Thoracic aorta (tissue), 2 donors: ENCODE measurements at places on chromosomes 4 and X.

DNA sequence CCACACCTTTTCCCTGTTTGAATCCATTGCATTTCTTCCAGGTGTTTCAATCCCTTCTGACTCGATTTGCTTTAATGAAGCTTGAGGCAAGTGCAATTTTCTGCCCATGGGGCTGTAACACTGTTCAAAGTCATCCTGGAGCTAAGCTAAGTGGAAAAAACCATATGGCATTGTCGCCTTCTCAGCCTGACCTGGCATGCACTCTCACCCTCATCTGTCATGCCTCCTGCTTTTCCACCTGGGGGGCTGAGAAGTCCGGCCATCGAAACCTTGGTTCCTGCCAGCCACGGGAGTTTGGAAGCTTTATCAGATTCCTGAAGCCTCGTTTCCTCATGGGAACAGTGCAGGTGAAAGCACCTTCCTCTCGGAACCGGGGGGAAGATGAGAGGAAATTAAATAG lies 38.2 kb downstream of the WFS1 start:
- DNase-seq, result no peak

DNA sequence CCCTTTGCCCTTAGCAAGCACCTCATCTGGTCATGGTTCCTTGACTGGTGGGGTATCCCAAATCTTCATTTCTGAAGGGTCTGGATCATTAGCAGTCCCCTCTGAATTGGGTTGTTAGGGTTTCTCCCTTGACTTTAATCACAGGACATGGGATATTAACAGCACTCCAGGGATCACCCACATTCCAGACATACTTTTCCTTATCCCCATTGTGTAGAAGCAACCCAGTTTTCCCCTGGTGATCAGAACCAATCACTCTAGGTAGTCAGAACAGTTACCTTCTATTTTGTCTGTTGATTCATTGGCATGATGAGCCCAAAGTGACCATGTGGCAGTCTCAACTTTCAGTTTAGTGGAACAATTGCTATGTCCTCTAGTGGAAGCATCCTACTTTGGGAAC lies 29.1 kb upstream of the GRSF1 start:
- no peak for DNase-seq

DNA sequence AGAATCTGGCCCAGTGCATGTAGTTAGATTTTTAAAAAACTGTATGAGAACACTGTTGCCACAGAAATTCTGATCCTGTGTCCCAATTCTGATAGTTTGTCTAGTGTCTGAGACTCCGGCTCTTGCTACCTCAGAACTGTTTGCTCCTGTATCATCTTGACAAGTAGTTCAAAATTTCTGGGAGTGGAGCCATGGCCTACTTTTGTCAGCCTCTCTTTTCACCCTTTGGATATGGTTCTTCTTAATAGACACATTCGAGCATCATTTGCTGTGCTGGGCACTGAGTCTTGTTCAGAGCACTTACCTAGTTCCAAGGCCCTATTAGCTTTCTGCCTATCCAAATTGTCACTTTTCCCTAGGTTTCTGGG lies 46.9 kb downstream of the ATP10D start:
- DNase-seq, result no peak

DNA sequence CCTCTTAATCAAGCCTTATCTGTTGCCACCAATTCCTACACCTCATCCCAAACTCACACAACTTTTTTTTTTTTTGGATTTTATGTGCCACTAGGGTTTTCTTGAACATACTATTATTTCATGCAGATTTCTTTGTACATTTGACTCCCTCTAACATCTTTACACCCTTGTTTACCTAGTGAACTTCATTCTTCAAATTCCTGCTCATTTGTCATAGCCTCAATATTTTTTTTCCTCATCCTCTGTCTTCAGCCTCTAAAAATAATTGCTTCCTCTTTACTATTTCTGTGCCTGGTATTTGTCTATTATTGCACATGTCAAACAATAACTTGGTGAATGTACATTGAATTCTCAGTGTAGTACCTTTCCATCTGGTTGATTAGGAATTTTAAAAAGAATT lies 22.0 kb downstream of the NBDY start:
- DNase-seq, result no peak

DNA sequence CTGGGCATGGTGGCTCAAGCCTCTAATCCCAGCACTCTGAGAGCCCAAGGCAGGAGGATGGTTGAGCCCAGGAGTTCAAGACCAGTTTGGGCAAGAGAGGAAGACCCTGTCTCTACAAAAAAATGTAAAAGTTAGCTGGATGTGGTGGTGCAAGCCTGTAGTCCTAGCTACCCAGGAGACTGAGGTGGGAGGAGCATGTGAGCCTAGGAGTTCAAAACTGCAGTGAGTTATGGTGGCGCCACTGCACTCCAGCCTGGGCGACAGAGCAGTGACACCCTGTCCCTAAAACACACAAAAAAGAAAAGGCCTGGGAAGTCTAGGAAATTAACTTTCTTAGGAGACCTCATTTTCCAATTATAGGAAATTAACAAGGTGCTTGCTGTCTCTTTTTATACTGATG lies 76.8 kb downstream of the JAKMIP1 start:
- no peak for DNase-seq

DNA sequence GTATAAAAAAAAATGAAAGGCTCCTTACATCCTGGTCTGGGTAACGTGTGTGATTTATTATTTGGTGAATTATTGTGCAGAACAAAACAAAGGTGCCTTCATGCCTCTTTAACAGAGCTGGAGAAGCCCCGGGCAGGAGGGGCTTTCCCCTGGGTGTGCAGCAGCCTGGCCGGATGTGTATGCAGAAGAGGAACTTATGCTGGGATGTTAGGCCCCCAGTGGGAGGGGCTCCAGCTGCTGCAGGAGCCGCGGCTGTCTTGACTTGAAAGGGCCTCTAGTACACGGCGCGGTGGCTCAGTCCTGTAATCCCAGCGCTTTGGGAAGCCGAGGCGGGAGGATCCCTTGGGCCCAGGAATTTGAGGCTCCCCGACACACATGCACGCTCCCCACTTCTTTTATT lies 16.0 kb downstream of the CCNQ start:
- DNase-seq, result no peak

- DNase-seq, result no peak
These were observed 81.3 kb downstream of the ARHGAP24 start for GRCh38 chr4:85556283-85556682.

DNA sequence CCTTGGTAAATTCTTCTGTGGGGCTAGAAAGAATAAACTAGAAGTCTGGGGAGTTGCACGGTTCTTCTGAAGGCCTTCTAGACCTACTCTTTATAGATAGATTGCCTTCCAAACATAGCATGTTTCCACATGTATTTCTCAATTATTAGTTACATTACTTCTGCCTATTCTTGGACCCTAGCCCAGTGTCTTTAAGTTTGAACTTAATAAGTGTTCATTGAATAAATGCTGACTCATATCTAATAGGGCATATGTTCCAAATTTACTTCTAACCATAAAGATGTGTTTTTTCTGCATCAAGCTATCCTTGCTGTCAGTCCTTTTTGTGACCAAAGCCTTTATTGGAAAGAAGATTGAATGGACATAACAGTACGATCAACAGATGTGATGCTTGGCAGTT lies 503.6 kb upstream of the ZFP42 start:
- no peak for DNase-seq

GRCh38 chrX:10166731-10167151 lies 10.0 kb downstream of the CLCN4 start:
- no peak for DNase-seq

DNA sequence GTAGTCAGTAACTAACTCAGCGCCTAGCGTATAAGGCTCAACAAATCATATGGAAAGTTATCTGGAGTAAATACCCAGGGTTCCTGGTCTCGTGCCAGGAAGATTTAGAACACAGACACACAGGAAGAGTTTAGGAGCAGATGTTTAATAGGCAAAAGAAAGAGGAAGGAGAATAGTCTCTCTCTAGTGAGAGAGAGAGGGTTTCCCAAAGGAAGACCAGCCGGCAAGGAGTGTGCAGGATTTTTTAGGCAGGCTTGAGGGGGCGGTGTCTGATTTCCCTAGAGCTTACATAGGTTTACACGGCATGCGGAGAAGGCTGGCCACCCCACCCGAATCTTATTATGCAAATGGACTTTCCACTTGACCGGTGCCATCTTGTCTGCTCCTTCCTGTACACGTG lies 284.0 kb upstream of the FRG1 start:
- no peak for DNase-seq

DNA sequence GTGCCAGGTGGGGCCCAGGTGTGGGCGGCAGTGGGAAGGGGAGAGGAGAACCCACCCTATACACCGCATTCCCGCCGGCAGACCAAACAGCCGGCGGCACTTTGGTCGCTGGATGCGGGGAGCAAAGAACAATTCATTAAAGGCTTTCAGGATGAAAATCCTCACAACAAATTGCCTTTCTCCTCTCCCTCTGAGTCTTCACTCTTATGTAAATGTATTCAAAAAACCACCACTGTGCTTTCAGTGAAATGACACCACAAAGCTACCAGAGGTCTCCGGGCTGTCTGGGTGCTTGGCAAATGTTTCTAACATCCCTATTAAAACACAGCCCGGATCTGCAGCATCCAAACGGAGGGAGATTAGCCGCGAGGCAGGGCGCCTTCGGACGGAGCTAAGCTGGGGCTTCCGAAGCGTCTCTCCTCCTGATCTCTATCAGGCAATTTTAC lies 171.8 kb upstream of the TBL1X start:
- no peak for DNase-seq

DNA sequence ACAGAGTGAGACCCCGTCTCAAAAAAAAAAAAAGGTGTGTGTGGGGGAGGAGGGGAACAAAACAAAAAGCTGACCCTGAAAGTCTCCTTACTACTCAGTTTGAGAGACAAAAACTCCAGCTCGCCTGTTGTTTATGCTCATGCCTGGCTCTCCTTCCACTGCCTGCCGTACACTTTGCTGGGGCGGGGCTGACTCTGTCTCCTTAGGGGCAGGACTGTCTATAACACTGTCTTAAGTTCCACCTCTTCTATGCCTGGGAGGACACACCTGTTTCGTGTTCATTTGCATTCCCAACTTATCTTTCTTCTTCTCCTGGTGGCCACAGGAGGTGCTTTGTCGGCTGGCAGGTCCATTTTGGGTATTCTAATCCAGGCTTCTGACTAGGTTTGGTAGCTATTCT lies 81.4 kb downstream of the MTNR1A start:
- DNase-seq, result no peak

DNA sequence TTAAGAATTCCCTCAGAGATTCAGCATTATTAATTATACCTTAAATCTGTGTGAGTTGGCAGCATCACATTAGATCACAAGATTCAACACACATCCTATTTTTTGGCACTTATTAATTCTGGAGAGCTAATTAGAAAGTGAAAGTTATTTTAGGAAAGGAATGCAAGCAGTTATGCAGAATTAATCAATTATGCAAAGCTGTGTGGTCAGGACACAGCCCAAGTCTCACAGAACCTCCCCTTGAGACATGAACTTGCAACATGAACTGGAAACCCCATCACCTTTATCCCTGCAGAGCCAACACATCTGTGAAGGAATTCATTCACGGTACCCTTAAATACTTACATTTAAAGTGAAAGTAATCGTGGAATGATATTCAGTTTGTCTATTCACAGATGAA lies 80.5 kb downstream of the TSPAN5 start:
- no peak for DNase-seq

DNA sequence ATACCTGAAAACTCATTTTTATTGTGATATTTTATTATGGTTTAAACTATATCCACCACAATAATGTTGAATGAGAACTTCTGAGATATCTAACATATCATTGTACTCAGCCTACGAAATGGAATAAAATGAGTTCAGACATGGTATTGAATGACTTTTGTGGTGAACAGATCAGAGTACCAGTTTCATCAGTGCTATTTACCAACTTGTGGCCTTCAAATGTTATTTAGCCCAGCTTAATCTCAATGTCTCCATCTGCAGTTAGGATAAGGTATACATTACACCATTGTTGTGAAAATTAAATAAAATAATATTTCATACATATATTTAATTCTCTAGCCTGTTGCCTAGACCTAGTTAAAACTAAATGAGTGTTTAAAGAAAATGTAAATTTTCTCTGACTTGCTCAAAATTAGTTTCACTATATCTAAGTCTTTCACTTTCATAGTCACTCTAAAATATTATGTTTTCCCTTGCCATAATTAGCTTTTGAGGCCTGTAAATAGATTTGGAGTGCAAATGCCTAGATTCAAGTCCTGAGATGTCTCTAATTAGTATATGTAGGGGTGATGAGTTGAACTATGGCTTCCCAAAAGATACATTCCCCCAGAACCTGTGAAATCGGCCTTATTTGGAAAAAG lies 594.2 kb downstream of the STPG2 start:
- DNase-seq, result no peak

DNA sequence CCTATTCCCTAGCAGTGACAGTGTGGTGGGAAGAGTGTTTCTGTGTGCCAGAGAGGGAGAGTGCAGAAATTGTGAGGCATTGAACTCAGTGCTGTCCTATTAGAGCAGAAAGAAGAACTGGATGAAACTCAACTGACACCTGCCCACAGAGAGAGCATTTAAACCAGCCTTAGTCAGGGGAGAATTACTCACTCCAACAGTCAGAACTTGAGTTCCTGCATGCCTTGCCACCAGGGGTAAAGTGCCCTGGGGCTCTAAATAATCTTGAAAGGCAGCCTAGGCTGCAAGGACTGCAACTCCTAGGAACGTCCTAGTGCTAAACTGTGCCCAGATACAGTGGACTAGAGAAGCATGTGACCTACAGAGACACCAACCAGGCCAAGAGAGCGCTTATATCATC lies 12.8 kb downstream of the CYSLTR1 start:
- no peak for DNase-seq

GRCh38 chrX:20046864-20047263 lies 56.0 kb upstream of the BCLAF3 start:
- no peak for DNase-seq

DNA sequence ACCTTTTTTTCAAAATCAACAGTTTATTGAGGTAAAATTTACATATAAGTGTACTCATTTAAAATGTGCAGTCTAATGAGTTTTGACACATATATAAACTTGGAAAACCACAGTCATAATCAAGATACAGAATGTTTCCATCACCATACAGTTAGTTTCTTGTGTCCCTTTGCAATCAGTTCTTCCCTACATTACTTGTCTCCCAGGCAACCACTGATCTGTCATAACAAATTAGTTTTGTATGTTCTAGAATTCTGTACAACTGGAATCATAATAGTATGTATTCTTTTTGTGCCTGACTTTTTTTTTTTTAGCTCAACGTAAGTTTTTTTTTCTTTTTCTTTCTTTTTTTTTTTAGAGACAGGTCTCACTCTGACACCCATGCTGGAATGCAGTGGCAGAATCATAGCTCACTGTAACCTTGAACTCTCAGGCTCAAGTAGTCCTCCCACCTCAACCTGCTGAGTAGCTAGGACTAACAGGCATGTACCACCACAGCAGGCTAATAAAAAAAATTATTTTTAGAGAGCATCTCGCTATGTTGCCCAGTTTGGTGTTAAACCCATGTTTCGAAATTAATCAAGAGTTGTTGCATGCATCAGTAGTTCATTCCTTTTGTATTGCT lies 26.9 kb downstream of the ARFIP1 start:
- DNase-seq, result no peak
